ENCODE measurements at places on chromosomes 13 and 19.

DNA sequence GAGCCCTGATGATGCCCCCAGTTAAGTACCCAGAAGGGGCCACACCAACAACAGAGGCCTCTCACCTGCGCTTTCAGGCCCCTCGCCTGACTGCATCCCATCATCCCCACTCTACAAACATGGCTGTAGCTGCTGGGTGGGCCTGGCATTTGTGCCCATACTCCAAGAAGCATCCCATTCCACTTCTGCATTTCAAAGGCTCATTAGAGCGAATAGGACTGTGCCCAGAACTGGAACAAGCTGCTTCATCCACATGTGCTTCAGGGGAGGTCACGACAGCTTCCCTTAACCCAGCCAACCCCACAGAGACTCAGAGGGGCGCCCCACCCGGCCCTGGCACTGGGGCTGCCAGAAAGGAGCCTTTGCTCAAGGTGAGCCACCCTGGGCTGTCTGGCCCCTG lies 156.9 kb downstream of the SIPA1L3 start:
- DNase-seq: no peak

DNA sequence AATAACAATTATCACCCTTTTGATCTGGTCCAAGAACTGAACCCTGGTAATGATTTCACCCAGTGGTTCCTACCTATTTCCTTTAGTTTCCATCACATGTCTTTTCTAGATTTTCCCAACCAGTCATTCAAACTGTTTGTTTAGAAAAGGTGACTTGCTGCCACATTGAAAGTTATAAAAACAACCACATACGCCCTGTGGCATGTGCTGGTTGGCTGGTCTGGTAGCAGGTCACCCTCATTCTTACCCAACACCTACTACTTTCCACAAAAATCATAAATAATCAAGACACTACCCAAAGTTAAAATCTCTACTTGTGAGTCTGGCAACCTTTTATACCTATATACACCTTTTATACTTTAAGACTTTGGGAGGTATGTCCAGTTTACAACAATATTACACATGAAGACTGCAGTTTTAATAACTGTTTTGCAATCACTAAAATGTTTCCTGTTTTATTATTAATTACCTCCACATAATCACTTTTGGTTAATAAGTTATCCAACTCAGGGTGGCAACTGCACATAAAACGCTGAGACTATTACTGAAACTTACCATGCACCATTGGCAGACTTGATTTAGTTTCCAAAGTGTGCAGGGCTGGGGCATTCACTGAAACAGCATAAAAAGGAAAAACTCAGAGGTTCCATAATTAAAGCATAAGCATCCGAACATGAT lies 38.9 kb downstream of the DZIP1 start:
- DNase-seq: no peak

GRCh38 chr13:70520275-70521036 lies 412.2 kb upstream of the KLHL1 start:
- no peak for DNase-seq

GRCh38 chr13:37534676-37535075 lies 63.9 kb downstream of the POSTN start:
- no peak for DNase-seq

DNA sequence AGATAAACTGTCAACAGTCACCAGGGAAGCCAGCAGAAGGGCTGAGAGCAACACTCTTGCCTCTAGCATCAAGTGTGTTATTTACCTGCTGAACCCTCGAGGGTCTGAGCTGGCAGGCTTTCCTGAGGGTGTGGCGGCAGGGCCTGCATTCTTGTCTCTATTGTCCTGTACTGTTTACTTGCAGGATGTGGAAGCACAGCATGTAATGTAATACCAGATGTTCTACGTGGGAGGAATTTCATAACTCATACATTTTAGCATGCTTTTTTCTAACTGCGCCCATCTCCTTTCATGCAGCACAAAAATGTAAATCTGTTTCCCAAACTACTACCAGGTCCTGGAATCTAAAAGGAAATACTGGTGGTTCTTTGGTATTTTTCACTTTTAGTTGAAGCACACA lies 153.1 kb downstream of the RGCC start:
- DNase-seq: no peak

GRCh38 chr19:33731881-33732280 lies 64.8 kb upstream of the KCTD15 start:
- no peak for DNase-seq

DNA sequence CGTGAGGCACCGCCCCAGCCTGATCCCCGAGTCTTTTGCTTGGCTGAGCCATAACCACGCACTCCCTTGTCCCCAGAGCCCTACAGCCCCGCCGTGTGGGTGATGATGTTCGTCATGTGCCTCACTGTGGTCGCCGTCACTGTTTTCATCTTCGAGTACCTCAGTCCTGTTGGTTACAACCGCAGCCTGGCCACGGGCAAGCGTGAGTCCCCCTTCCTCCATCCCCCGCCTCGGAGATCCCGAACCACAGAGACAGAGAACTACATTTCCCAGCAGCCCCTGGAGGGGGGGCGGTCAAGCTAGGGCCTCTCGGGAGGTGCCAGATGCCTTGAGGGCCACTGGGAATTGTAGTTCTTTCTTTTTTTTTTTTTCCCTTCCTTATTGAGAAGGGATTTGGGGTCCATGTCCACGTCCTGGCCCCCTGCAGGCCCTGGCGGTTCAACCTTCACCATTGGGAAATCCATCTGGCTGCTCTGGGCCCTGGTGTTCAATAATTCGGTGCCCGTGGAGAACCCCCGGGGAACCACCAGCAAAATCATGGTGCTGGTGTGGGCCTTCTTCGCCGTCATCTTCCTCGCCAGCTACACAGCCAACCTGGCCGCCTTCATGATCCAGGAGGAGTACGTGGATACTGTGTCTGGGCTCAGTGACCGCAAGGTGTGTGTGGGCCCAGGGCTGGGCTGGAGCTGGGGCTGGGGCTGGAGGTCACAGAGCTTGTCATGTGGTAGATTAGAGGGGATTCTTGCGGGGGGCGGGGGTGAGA lies 25.9 kb downstream of the GRIN2D start:
- peak; percentile 85 for DNase-seq

GRCh38 chr19:51901860-51902259 lies 3.0 kb downstream of the ZNF649 start:
- DNase-seq: no peak

DNA sequence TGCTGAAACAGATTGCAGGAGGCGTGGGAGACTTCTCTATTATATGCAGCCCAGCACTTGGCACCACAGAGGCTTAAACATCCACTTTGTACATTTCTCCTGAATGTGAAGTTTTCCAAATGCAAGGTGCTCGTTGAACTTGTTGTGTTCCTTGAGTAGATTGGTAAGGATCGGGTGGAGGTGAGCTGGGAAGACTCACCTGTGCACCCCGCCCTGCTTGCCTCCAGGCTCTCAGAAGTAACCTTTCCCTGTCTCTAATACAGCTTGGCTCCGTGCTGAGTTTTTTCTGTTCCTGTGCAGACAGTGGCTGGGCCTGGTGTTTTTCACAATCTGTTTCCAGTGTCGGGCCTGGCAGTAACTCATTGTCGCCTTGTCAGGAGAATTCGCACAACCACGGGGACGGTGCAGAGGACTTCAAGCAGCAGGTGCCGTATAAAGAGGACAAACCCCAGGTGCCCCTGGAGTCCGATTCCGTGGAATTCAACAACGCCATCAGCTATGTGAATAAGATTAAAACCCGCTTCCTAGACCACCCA lies 12.3 kb downstream of the SIN3B start:
- DNase-seq: no peak

- DNase-seq: no peak
These were observed 66.9 kb downstream of the NHLRC3 start for GRCh38 chr13:39105110-39105509.

DNA sequence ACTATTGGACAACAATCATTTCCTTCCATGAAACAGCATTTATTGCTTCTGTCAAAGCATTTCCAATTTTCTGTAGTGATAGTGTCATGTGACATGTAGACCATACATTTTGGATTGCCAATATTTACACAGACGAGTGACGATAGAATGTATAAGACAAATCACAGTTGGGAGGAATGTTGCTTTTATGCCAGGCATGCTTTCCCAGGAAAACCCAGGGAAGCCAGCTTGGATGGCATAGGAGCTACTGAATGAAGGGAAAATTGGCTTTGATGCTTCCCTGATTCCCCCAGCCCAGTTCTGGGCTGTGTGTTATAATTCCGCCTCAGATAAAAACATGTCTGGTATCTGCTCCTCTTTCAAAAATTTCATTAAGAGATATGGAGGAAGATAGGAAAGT lies 22.5 kb downstream of the SCEL start:
- DNase-seq: no peak

DNA sequence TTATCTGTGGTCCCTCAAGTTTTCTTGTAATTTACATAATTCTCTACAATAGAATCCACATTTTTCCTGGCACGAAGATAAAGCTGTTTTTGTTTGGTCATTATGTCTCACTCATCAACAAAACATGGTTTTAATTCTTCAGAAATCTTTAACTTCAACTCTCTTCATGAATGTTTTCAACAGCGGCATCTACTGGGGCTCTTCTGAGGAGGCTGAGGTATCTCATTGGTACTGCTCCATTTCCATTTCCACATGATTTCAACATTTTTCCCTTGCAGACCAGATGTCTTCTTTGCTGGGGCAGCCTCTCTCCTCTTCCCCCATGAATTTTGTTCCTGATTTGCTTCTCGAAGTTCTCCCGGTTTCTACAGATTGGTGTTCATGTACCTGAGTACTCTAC lies 5.8 kb upstream of the KBTBD7 start:
- no peak for DNase-seq

DNA sequence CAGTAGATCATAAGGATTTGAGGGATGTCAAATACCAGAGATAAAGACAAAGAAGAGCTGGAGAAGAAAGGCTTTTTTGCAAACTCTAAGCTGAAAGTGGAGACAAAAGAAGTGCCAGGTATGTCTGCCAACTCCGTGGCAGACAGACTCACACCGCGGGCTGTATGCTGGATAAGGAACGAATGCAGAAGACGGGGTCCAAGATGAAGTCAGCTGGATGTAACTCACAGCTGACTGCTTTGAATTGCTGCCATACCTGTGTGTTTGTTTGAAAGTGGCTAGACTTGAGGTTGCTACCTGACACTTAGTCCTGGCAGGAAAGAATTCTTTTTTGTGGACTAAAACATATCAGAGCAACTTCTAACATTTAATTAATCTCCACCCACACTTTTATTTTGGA lies 398.8 kb downstream of the DLEU7 start:
- no peak for DNase-seq

DNA sequence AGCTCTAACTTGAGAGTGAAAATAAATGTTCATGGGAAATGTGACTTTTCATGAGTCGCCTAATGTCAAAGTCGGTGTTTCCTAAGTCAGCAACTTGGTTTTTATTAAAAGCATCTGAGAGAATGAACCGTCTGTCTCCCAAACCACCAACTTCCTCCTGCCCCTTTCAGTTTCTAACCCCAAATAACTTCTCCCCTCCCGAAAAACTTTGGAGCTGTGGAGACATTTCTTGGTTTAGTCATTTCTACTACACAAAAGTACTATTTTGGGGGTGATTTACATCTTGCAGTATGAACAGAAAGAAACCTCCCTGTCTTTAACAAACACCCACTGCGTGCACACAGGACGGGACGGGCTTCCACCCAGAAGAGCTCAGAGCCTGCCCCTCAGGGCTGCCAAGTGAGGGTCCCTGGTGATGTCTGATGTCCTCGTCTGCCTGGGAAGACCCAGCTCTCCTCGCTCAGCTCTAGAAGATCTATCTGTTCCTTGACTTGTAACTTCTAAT lies 65.0 kb downstream of the RASA3 start:
- no peak for DNase-seq

- DNase-seq: peak; percentile 30
These were observed 26.4 kb downstream of the C13orf46 start for GRCh38 chr13:113947311-113948033.

DNA sequence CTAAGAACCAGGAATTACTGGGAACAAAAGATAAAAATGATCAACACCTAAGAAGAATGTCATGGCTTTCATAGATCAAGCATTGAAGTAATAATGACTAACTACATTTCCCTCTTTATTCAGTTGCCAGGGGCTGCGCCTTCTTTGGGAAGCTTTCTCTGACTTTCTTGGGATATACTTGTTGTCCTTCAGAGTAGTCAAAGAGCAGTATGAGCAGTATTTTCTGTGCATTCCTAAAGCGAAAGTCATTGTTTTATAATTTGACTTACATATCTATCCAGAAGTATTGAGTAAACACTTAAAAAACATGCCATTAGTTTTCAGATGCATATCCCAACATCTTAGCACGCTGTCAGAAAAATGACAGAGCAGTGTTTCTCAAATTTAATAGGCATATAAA lies 2412.4 kb downstream of the PCDH9 start:
- no peak for DNase-seq

DNA sequence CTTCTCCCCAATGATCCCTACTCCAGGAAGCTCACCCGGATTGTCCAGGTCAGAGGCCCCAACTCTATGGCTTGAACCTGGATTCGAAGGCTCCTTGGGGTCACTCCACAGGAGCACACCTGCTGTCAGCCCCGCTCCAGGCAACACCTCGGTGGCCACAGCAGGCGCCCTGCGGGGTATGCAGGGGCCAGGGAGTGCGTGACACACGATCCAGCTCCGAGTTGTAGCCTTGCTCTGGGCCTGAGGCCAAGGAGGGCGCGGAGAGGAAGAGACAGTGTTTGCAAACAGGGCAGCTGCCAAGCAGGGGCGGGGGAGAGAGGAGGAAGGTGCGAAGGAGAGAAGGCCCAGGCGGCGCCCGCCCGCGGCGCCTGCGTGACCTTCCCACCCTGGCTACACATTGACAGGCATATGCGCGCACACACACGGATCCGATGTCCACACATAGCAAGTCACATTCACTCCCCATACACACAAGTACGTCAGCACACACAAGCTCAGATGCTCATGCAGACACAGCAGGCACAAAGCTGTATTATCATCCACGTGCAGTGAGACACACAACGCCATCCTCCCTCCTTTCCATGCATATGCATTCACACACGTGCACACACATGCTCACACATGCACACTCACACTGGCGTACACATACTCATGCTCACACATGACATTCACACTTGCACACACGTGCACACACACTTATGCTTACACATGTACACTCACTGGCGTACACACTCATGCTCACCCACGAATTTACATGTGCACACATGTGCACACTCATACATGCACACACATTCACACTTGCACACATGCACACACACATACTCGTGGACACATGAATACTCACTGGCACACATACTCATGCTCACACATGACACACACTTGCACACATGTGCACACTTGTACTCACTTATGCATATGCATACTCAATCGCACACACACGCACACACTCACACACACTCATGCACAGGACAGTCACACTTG lies 10.4 kb downstream of the SBK2 start:
- no peak for DNase-seq
